ENCODE measurements at places on chromosomes 4 and X.

DNA sequence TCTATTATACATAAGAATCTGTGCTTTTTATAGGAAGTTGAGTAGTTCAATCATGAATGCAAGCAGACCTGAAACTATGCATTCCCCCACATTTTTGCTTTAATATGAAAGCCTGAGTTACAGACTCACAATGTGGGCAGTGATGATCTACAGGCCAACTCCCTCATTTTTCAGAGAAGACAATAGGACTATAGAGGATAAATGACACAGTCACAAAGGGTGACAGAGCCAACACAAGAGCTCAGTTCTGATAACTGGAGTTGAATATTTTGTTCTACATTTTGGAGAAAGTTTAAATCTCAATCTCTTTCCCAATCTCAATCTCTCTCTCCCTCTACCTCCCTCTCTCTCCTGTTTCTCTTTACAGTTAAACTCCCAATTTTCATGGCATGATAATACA lies 27.0 kb downstream of the MBNL3 start:
- no peak for DNase-seq

DNA sequence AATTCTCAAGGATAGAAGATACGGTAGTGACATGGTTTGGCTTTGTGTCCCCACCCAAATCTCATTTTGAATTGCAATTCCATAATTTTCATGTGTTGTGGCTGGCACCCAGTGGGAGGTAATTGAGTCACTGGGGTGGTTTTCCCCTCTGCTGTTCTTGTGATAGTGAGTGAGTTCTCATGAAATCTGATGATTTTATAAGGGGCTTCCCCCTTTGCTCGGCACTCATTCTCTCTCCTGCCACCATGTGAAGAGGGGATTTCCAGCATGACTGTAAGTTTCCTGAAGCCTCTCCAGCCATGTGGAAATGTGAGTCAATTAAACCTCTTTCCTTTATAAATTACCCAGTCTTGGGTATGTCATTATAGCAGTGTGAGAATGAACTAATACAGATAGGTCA lies 8.5 kb upstream of the SPANXN4 start:
- no peak for DNase-seq

DNA sequence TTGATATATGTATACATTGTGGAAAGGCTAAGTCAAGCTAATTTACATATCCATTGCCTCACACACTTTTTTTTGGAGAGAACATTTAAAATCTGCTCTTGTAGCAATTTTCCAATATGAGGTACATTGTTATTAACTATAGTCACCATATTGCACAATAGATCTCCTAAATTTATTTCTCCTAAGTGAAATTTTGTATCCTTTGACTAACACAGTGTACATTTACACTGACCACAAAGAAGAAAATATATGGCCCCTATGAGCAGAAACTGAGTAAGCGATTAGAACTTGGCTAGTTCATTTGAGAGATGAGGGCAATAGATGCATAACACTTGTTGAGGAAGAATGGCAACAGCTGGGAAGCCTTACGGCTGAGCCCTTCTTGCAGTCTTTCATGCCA lies 20.3 kb upstream of the GUCY1B1 start:
- no peak for DNase-seq

DNA sequence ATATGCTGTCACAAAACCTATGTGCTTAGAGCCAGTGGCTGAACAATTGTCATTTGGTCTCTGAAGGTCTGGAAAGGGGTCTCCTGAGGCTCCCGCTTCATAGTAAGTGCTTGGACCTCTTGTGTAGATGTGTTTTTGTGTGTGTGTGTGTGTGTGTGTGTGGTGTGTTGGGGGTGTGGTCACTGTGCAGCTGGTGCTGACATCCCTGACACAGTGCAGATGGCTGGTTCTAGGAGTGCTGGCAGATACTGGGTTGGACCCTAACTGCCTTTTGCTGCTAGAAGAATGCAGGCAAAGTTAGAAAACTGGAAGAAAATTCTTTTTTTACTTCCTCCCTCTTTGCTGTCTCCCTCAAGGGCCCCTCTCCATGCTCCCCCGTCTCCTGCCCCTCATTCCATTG lies 1872.6 kb downstream of the ARAP2 start:
- no peak for DNase-seq

DNA sequence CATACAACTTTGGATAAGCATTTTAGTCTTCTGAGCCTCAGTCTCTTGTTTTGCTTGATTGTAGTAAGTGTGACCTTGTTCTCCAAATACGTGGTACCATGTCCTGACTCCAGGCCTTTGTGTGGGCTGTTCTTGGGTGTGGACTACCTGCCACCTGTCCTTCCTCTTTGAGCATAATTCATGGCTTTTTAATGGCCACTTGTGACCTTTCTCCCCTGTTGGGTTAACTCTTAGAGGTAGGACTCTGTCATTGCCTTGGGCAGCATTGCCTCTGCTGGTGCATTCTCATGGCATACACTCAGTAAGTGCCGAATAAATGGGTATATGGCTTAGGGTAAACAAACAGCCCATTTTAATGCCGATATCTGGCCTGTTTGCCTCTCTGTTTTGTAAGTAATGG lies 3.0 kb downstream of the NSD2 start:
- DNase-seq: no peak

GRCh38 chr4:122826553-122827257 lies at the start of gene FGF2:
TSS of gene FGF2 (plus strand) at chr4:122826831. CDS start at chr4:122827175, 344 bp downstream.
- DNase-seq: peak; percentile 18

DNA sequence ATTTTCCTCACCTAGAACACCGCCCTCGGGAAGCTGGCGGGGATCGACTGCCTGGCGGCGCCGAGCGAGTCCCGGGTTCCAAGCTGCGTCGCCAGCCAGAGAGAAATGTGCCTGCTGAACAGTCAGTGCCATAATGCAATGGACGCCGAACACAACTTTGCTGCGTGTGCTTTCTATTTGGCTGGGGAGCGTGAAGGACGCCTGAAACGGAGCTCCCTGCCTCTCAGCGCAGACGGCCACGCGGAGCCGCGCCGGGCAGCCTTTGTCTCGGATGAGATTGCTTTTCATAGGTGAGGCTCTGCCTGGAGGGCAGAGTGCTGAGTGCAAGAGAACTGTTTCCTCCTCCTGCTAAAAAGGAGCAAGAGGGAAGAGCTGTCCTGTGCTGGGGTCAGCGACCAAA lies 107.7 kb upstream of the BCOR start:
- no peak for DNase-seq

- no peak for DNase-seq
These were observed 4.7 kb upstream of the TCEAL1 start for GRCh38 chrX:103624111-103624510.

GRCh38 chr4:17418010-17418409 lies 93.9 kb downstream of the QDPR start:
- DNase-seq: no peak

GRCh38 chr4:7652006-7652405 lies 217.3 kb upstream of the PSAPL1 start:
- no peak for DNase-seq

DNA sequence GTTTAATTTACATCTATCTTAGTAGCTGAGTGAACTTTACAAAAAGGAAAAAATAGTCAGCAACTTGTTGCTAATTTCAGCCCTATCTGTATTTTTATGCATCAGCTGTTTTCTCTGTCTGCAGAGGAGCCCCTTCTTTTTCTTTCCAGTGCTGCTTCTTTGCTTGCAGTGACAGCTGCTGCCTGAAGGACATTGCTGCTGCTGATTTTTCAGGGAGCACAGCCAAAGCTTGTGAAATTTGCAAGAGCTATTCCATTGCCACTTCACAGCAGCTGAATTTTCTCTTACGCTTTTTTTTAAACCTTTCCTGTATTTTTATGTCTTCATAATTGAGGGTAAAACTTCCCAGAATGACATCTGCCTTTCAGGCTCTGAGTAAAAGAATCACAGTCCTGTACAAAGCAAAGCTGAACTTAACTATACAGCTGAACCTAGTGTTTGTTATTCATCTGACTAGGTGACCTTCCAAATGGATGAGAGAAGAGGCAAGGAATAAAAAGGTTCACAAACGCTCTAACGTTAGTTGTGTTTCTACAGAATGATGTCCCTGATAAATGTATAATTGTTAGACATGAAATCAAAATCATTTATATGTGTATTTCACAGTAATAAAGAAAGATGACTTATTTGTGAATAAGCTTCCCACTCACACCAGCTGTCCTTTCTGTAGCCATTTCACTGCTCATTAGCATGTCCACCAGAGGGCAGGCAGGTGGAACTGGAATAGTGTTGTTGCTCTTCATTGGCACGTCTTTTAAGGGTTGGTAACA lies 541.4 kb downstream of the ADGRL3 start:
- DNase-seq: no peak

GRCh38 chr4:2337131-2337723 lies 75.3 kb upstream of the MXD4 start:
- no peak for DNase-seq

GRCh38 chr4:48706736-48707135 lies 73.3 kb downstream of the FRYL start:
- DNase-seq: no peak

GRCh38 chr4:165537028-165537648 lies 158.3 kb downstream of the CPE start:
- no peak for DNase-seq

GRCh38 chr4:2101346-2102044 lies 42.4 kb downstream of the NAT8L start:
- DNase-seq: no peak

GRCh38 chr4:104022831-104023230 lies 303.0 kb upstream of the TACR3 start:
- no peak for DNase-seq

DNA sequence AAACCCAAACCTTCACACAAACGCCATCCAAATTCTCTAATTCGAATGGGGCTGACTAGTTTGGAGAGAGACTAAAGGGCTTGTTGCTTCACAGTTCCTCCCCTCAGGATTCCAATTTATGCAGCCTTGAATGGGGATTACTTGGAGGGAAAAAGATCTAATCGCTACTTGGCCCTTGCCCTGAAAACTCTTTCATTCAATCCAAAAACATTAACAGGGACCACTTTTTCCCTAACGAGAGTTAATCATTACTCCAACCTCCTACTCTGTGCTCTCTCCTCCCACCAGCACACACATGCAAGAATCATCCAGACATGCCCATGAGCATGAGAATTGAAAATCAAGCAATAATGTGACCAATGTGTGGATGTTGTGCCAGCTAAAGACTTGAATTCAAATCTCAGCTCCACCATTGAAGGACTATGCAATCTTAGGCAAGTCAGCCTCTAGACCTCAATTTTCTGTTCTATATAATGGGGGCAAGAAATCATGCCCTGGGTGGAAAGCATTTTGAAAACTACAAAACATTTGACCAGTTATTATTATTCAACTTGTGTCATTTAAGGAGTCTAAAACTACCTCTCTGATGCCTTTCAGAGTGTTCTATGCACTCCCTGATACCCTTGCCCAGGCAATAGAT lies 34.3 kb upstream of the GPC3 start:
- DNase-seq: no peak

DNA sequence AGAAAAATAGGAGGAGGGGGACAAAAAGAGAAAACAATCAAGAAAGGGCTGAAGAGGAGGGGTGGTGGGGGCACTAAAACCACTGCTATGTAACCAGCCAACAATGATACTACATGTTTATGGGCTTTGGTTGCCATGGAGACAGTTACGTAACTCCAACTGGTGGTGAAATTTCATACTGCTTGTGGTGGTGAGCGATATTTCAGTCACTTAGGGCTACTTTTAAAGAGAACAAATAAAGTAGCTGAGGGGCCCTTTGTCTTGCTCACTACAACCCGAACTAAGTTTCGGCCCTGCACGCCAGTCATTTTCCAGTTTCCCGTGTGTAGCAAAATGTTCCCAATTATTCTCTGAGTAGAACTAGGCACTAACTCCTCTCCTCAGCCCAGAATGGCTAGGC lies 275.2 kb upstream of the EDA2R start:
- no peak for DNase-seq

DNA sequence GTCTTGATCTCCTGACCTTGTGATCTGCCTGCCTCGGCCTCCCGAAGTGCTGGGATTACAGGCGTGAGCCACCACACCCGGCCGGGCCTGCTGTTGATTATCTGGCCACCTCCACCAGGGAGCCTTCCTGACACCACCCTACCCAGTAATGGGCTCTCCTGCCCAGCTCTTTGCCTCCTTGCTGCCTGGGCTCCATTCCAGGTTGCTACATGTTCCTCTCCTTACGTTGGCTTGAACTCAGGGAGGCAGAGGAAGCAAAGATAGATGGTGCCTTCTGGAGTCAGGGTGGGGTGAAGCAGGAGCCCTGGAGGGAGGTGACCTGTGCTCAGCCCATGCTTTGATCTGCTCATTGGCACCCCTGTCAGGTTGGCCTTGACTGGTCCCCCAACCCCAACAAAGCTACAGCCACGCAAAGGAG lies 26.3 kb downstream of the FLNA start:
- no peak for DNase-seq

- DNase-seq: no peak
These were observed 422.4 kb upstream of the BOD1L1 start for GRCh38 chr4:14049946-14050345.

DNA sequence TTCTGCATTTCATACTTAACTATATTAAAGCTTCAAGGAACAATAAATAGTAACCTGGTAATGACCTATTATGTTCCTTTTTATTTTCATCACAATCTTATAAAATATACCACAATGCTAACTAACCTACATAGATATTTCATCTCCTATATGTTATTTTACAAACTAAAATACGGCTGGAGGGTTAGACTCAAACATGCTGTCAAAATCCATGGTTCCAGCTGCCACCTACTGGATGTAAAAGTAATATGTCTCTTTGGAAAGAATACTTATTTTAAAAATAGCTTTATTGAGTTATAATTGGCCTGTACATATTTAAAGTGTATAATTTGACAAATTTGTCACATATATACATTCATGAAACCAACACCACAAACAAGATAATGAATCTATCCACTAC lies 15.0 kb downstream of the RGN start:
- DNase-seq: no peak

GRCh38 chrX:154517101-154517781 lies 1.2 kb upstream of the FAM3A start:
- no peak for DNase-seq

DNA sequence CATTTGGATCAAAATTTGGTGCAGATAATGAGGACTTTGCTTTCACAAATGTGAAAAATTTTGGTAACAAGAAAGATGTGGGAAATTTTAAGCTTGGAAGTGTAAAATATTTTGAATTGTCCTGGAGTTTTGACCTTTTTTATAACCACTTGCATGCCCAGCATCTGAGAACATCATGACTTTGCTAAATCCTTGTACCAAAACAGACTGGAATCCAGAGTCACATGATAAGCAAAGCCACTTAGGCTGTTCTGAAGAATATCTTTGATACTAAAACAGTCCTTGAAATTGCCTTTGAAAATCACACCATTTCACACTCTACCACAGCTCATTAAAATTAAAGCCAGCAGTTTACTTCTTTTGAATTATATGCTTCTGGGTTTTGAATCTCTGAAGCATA lies 2.5 kb upstream of the PPM1K start:
- no peak for DNase-seq

- no peak for DNase-seq
These were observed 444.7 kb upstream of the RPS6KA3 start for GRCh38 chrX:20711366-20711765.

DNA sequence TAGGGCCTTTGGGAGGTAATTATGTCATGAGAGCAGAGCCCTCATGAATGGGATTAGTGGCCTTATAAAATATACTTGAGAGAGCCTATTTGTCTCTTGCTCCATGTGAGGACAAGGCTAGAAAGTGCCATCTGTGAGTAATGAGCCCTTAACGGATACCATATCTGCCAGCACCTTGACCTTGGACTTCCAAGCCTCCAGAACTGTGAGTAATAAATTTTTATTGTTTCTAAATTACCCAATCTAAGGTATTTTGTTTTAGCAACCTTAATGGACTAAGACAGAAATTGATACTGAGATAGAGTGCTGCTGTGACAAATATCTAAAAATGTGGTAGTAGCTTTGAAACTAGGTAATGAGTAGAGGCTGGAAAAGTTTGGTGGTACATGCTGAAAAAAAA lies 285.0 kb upstream of the DIPK2B start:
- no peak for DNase-seq

GRCh38 chrX:41952102-41952501 lies 28.7 kb upstream of the CASK start:
- no peak for DNase-seq
